ENCODE measurements at places on chromosomes 13 and 19.
A peak's percentile ranks its signal among the peaks of the same experiment; 100 is the strongest.

GRCh38 chr13:89363144-89363543 lies 1692.0 kb downstream of the SLITRK5 start:
- no peak for DNase-seq

GRCh38 chr13:71149498-71150363 lies 717.3 kb downstream of the DACH1 start:
- no peak for DNase-seq

GRCh38 chr19:30848636-30849425 lies 476.6 kb downstream of the ZNF536 start:
- DNase-seq = no peak

DNA sequence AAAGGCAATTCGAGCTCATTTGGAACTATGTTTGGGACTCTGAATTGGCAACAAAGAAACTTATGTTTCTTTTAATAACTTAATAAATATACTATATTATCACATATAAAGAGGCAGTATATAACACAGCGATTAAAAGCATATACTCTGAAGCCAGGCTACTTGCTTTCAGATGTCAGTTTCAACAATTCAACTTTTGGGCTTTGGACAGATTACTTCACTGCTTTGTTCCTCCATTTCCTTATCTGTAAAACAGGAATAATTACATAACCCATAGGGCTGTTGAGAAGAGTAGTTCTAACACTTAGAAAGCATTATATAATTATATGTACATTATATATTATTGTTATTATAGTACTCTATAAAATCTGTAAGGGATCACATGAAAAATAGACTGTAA lies 107.2 kb downstream of the EDNRB start:
- DNase-seq = no peak

GRCh38 chr19:31072451-31072850 lies 276.8 kb downstream of the TSHZ3 start:
- no peak for DNase-seq

DNA sequence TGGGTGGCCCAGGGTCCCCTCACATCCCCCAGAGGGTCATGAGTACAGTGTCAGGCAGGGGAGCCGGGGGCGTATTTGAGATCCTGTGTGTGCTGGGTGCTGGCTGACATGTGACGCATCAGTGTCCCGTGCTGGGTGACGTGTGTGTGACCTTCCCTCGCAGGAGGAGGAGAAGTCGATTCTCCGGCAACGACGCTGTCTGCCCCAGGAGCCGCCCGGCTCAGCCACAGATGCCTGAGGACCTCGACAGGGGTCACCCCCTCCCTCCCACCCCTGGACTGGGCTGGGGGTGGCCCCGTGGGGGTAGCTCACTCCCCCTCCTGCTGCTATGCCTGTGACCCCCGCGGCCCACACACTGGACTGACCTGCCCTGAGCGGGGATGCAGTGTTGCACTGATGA lies 25.8 kb downstream of the PNPLA6 start:
- DNase-seq = no peak

GRCh38 chr13:40101708-40102359 lies 446.4 kb downstream of the COG6 start:
- no peak for DNase-seq

DNA sequence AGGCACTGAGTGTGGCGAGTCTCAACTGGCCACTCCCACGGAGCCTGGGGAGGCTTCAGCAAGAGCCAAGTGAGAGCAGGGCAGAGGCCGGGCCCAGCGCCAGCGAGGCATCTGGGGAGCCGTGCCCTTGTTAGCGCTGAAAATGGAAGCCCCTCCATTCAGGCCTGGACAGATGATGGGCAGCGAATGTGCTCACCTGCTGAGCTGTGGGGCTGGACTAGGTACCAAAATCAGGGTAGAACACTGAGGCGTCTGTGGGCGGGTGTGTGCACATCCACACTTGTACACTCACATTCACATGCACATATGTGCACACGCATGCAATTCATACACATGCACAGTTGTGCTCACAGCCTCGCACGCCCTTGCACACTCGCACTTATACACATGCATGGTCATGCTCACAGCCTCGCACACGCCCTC lies 20.7 kb downstream of the NAXD start:
- no peak for DNase-seq

DNA sequence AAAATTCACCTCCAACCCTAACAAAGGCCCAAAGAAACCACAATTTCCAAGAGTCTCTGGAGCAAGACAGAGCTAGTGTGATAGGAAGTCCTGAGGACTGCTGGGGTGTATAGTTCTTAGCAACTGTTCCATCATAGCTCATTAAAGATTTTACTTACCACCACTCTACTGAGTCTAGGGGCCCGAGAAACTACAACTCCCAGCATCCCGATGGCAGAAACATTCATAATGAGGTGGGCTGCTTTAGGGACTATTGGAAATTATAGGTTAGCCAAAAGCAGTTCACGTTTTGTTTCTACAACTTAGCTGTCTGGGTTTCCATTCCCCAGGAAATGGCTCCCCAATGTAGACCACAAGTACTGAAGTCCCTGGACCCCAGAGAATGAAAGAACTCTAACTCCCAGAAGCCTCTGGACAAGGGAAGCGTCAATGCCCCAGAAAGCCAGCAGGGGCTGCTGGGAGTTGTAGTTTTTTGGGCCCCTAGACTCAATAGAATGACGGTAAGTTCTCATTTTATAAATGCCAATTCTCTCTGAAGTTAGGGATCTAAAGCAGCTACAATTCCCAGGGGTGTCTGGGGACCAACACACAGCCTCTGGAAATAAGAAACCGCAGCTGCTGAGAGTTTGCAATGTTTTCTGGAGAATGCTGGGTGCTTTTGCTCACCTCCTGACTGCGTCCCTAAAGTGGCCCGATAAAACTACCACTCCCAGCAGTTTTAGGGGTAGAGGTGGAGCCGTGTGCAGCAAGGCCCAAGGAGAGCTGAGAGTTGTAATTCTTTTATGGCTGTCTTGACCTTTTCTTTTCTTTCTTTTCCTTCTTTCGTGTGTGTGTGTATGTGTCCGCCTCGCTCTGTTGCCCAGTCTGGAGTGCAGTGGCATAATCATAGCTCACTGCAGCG lies 11.1 kb downstream of the FTL start:
- no peak for DNase-seq

DNA sequence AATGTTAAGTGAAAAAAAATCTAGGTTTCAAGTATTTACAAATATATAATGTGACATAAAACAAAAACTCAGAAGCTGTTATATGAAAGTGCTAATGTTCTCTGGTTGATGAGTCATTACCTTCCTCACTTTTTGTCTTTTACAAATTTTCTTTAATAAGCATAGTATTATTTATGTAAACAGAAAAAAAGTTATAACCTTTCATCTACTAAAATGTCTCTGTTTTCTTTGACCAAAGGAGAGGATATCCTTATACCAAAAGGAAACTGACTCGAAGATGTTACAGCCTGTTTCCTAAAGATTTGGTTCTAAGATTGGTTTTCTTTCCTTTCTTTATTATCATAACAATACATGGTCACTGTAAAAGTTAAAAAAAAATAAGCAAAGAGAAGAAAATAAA lies 38.0 kb downstream of the RCBTB2 start:
- no peak for DNase-seq

- no peak for DNase-seq
Measured at GRCh38 chr19:11576227-11576626, 1.2 kb downstream of the ACP5 start.

DNA sequence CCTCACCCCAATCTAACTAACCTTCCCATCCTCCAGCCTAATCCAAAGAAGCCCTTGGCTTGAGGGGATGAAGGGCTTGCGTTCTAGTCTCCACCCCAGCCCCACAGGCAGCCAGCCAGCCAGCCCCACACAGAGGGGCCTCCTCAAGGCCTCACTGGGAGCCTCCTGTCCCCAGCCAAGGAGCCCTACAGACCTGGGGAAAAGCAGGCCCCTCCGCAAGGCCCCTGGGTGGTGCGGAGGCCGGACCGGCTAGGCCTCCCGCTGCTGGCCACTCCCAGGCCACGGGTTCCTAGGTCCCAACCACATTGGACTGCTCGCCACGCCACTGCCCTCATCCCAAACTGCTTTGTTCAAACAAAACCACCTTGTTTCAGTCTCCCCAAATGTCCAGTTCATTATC lies 78.0 kb downstream of the ZIC5 start:
- no peak for DNase-seq

DNA sequence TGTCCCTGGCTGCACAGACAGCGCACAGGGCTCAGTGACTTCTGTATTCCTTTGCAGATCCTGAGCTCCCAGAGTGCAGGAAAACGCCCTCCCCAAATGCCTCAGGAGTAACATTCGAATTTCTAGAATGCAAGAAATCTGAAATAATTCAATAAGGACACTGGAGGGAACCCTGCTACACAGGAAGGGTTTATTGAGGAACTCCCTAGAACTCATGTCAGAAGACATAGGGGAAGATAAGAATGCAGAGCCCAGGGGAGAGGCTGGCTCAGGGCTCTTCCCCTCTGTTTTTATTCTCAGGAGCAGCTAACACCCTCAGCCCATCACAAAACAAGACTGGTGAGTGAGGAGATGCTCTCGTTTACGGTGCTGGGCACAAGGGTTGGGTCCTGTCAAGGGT lies 6.8 kb downstream of the LILRA1 start:
- DNase-seq = no peak

- DNase-seq = no peak
Measured at GRCh38 chr13:103066781-103067345, 646 bp upstream of the SLC10A2 start.

GRCh38 chr19:48445256-48445605 lies 552 bp upstream of the GRWD1 start:
- no peak for DNase-seq

- no peak for DNase-seq
Measured at GRCh38 chr19:33438987-33439781, 65.7 kb downstream of the CEBPG start.

GRCh38 chr19:6626764-6627163 lies 35.8 kb upstream of the CD70 start:
- DNase-seq = no peak

- DNase-seq = no peak
Measured at GRCh38 chr13:112959701-112960542, 9.1 kb upstream of the MCF2L start.

- DNase-seq = no peak
Measured at GRCh38 chr19:27833031-27833430, 1379.9 kb downstream of the UQCRFS1 start.

- no peak for DNase-seq
Measured at GRCh38 chr13:40980461-40980860, 38.7 kb downstream of the ELF1 start.

GRCh38 chr19:45404557-45405434 lies at the start of gene PPP1R13L:
TSS of gene PPP1R13L (minus strand) at chr19:45405069. CDS start at chr19:45398318, 6,751 bp downstream.
- DNase-seq = no peak

DNA sequence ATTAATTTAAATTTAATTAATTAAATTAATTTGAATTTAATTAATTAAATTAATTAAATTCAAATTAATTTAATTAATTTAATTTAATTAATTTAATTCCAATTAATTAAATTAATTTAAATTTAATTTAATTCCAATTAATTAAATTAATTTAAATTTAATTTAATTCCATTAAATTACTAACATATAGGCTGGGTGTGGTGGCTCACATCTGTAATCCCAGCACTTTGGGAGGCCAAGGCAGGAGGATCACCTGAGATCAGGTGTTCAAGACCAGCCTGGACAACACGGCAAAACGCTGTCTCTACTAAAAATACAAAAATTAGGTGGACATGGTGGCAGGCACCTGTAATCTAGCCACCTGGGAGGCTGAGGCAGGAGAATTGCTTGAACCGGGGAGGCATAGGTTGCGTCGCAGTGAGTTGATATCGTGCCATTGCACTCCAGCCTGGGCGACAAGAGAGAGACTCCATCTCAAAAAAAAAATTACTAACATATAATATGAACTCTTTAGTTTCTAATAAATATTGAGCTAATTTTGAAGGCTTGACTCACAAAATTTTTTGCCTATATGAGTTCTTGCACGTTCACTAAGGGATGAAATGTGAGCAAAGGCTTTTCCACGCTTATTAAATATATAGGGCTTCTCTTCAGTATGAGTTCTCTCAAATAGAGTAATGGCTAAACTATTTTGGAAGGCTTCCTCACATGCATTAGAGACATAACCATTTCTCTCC lies 9.0 kb upstream of the USP29 start:
- DNase-seq = no peak

DNA sequence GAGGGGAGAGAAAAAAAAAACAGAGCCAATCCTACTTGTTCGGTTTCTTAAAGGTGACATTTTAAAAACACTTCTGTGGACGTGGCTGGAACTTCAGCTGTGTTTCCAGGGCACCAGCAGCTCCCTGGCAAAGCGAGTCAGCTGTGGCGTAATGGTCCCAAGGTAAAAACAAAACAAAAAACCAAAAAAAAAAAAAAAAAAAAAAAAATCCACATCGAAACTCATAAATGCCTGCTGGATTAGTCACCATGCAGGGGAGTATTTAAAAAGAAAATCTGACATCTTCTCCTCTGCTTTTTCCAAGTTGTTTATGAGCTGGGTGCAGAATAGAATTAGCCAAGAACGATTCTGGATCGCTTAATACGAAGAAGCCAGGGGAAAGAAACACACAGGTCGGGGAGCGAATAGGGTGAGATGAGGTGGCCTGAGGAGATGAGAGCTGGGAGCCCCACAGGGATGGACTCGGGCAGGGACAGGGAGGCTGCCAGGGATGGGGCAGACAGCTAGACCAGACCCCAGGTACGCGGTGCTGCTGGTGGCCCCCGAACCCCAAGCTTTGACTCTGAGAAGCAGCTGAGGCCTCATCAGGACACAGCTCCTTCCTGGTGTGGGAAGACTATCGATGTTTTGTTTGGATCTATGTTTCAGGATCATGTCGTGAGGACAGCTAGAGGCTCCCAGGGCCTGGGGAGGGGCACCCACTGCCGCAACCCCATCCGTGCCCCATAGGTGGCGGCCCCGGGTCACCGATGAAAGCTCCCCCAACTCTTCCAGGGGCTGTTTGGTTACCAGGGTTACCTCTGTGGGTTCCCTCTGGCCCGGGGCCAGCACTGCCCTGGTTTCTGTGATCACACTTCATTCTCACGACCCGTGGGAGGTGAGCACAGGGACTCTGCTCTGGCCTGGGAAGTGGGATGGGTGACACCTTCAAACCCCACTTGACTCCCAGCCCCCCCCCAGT lies 3.1 kb upstream of the CTXN1 start:
- DNase-seq = no peak

- no peak for DNase-seq
Measured at GRCh38 chr13:95368998-95369397, 67.7 kb upstream of the ABCC4 start.

- no peak for DNase-seq
Measured at GRCh38 chr13:71148396-71148795, 718.6 kb downstream of the DACH1 start.

- DNase-seq = peak; percentile 5
Measured at GRCh38 chr13:61029064-61029463, 386.6 kb downstream of the PCDH20 start.

GRCh38 chr13:31063772-31064171 lies 97.9 kb downstream of the HSPH1 start:
- no peak for DNase-seq

Data from NT2/D1 (cell line).